ENCODE measurements at places on chromosomes 4 and X.

DNA sequence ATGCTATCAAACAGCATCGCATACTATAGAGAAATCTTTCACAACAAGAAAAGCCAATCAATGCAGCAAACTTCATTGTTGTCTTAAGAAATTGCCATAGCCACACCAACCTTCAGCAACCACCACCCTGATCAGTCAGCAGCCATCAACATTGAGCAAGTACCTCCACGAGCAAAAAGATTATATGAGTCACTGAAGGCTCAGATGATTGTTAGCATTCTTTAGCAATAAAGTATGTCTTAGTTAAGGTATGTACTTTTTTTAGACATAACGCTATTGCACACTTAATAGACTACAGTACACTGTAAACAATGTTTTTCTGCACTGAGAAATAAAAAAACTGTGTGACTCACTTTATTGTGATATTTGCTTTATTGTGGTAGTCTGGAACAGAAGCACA is 37.8 kb upstream of the FUNDC1 start:
- no peak for DNase-seq

GRCh38 chr4:27506401-27506800 is 645.8 kb downstream of the STIM2 start:
- no peak for DNase-seq

DNA sequence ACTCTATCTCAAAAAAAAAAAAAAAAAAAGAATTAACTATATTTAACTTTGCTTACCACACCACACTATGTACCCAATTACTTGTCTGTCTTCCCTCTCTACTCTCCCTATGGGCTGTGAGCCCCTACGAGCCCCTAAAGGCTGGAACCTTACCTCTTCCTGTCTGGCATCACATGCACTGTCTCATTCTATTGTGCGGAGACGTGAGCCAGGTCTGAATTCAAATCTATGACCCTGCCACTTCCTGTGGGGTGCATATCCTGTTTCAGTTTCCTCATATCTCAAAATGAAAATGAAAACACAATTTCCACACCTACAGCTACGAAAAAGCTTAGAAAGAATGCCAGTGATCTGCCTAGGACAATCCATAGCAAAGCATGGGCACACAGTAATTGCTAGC is 42.9 kb upstream of the HS3ST1 start:
- peak; percentile 29 for DNase-seq

GRCh38 chr4:40256329-40256728 is 59.5 kb downstream of the RHOH start:
- no peak for DNase-seq

- DNase-seq: no peak
Observed at GRCh38 chr4:53688186-53688790, 97.0 kb upstream of the LNX1 start.

GRCh38 chrX:46811121-46811520 is 25.7 kb upstream of the RP2 start:
- DNase-seq: no peak

DNA sequence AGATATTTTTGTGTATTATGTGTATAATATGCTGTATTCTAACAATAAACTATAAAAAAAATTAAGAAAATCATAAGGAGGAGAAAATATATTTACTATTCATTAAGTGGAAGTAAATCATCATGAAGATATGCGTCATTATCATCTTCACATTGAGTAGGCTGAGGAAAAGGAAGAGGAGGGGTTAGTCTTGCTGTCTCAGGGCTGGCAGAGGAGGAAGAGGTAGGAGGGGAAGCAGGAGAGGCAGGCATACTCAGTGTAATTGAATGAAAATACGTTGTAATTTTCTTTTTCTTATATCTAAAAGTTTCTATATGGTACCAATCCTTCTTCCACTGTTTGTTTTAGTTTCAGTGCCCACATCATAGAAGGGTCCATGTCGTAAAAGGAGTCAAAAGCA is 9.8 kb upstream of the TMEM185A start:
- no peak for DNase-seq

- peak; percentile 96 for DNase-seq
Observed at GRCh38 chr4:176319704-176320339, at the start of gene SPCS3. TSS of gene SPCS3 (plus strand) at chr4:176319966. CDS start at chr4:176320077, 111 bp downstream.

- DNase-seq: no peak
Observed at GRCh38 chrX:153639177-153640044, 7.6 kb upstream of the DUSP9 start.

GRCh38 chrX:134963041-134963440 is 27.8 kb upstream of the SMIM10 start:
- DNase-seq: no peak

- DNase-seq: no peak
Observed at GRCh38 chr4:148090503-148091476, 351.4 kb downstream of the NR3C2 start.

DNA sequence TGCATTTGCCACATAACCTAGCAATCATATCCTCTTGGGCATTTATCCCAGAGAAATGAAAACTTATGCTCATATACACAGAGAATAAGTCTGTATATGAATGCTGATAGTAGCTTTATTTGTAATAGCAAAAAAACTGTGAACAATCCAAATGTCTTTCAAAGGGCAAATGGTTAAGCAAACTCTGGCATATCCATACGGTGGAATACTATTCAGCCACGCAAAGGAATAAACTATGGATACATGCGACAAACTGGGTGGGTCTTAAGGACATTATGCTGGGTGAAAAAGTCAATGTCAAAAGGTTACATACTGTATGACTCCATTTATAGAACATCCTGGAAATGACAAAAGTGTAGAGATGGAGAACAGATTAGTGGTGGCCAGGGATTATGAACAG is 17.6 kb upstream of the CBR4 start:
- DNase-seq: no peak

DNA sequence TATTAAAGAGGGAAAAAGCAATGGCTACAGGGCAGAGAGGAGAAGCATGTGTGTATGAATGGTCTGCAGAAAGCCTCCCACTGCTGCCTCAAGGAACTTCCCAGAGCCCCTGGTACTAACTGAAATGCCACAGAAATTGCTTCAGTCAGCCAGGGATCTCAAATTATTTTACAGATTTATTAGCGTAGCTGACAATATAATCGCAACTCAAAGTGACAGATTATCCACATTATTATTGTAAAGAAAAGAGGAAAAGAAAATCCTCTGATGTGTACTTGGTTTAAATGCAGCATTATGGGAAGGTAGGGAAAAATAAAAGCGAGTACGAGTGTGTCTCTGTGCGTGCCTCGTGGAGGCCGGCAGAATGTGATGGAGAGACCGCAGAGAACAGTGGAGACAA is 202.7 kb downstream of the DCLK2 start:
- no peak for DNase-seq

DNA sequence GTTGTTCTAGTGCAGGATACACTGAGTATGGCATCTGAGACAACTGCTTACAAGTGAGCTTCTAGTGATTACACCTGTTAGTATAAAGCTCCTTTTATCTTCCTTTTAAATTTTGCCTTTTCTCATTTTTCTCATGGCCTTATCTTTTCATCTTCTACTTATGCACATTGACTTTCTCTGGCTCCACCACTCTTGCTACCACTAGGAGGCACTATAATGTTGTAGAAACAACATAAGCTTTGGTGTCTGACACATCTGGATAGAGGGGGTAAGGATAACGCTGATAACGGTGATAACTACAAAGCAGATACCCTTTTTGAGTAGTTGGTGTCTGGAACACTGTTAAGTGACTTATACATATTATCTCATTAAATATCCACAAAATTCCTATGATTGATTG is 187.4 kb upstream of the TEX13C start:
- no peak for DNase-seq

GRCh38 chrX:24542756-24543155 is 77.7 kb downstream of the PDK3 start:
- DNase-seq: no peak

DNA sequence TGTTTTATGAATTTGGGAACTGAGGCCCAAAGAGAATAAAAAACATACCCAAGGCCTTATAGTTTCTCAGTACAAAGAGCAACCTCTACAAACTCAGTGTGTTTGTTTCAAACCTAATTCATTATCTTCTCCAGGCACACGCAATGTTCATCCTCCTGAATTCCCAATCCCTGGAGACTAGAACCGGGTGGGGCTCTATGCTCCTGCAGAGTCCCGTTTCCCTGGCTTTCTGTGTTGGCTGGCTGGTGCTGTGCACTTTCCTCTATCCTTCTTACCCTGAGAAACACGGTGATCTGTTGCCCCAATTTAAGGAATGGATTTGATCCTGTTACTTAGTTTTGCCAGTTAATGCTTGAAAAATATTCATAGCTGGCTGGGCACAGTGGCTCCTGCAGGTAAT is 63.9 kb downstream of the FGFBP1 start:
- no peak for DNase-seq
